ENCODE measurements at places on chromosomes 7 and 10. TPM values are rescaled to one million over a fixed set of nuclear protein-coding genes. Genes with fewer than 3 reads are reported as not detected.

Gene TRIM73
- total RNA-seq: 31.4 TPM

Gene TMEM273
- 15.0 TPM for total RNA-seq

Gene BICC1
- total RNA-seq: not detected

Gene SPDYE16
- total RNA-seq: 0.49 TPM

Gene GNGT1
- total RNA-seq: not detected

Gene AVL9
- total RNA-seq: 30.9 TPM

Gene ANKRD26
- total RNA-seq: 6.4 TPM

Gene MKX
- not detected for total RNA-seq
